ENCODE measurements at places on chromosomes 16 and 17. TPM values are rescaled to one million over a fixed set of nuclear protein-coding genes. Genes with fewer than 3 reads are reported as not detected.
A peak's percentile ranks its signal among the peaks of the same experiment; 100 is the strongest.

The MYLK3 gene
- under 0.01 TPM for total RNA-seq

GRCh38 chr17:62970610-62971009 lies 4.6 kb downstream of the TANC2 start:
- H3K36me3 ChIP-seq: 0 out of 2 replicates have a peak, but pooled peaks cover 1% of the 10 kb centered on the region
- no peak overlapping the region for H3K27ac ChIP-seq
- no peak overlapping the region for H3K4me3 ChIP-seq
- no peak for DNase-seq
- H3K27me3 ChIP-seq: no peaks in the 10 kb centered on the region
- peaks cover 11% of the 10 kb centered on the region for H3K4me1 ChIP-seq

DNA sequence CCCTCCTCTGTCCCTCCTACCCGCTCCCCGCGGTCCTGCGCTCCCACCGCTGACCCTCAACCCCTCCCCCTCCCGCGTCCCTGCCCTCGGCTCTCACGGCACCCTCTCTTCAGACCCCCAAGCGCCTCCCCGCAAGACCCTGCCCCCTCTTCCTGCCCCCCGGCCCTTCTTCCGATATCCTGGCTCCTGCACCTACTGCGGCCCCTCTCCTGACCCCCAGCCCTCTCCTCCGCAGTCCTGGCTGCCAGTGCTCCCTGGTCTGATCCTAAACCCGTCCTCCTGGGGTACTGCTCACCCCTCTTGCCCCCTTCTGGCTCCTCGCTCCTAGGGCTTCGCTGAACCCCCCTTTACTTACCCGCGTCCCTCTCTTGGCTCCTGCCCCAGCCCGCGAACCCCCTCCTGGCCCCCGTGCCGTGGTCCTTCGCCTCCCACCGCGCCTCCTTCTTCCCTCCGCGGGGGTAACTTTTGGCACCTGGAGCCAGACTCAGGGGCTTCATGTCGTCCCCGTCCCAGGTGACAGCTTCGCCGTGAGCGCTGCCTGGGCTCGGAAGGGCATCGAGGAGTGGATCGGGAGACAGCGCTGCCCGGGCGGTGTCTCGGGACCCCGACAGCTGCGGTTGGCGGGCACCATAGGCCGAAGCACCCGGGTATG lies 839 bp downstream of the NKD1 start:
- no peak for DNase-seq
- H3K36me3 ChIP-seq: no peaks in the 10 kb centered on the region
- no peak overlapping the region for H3K27ac ChIP-seq
- H3K4me3 ChIP-seq: no peak overlapping the region
- H3K27me3 ChIP-seq: peaks cover 63% of the 10 kb centered on the region
- peaks cover 2% of the 10 kb centered on the region for H3K4me1 ChIP-seq

The SP2 gene
- total RNA-seq: 0.72 TPM

DNA sequence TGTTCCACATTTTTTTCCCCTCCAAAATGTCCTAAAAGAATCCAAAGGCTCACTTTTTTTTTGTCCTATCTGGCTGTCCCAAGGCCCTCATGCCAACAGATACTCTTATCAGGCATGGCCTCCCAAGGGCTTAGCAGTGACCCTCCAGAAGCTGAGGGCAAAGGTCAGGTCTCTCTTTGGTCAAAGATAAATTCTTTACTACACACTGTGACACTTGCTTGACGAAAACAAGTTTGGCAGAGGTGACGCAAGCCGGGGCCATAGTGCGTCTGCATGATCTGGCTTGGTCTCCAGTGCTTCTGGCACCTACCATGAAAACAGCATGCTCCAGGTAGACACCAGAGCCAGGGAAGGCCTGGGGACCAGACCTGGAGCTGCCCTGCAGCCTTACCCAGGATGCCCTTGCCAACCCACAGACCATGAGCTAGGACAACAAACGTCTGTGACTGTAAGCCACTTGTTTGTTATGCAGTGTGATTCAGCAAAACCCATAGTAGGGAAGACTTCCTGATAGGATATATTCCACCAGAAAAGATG lies 48.5 kb upstream of the IRF8 start:
- H3K27ac ChIP-seq: no peak overlapping the region
- H3K4me1 ChIP-seq: no peaks in the 10 kb centered on the region
- H3K36me3 ChIP-seq: no peaks in the 10 kb centered on the region
- H3K4me3 ChIP-seq: no peak overlapping the region
- DNase-seq: no peak

- no peaks in the 10 kb centered on the region for H3K27me3 ChIP-seq
- DNase-seq: no peak
- peaks cover 34% of the 10 kb centered on the region for H3K4me1 ChIP-seq
- H3K4me3 ChIP-seq: no peak overlapping the region
These were observed 14.5 kb downstream of the CYB561 start for GRCh38 chr17:63431618-63431938.

GRCh38 chr16:5615868-5616642 lies 518.5 kb upstream of the EEF2KMT start:
- no peaks in the 10 kb centered on the region for H3K4me1 ChIP-seq
- DNase-seq: no peak
- no peaks in the 10 kb centered on the region for H3K27me3 ChIP-seq
- no peak overlapping the region for H3K4me3 ChIP-seq
- H3K36me3 ChIP-seq: no peaks in the 10 kb centered on the region
- H3K27ac ChIP-seq: no peak overlapping the region

GRCh38 chr17:68771867-68772515 lies 170.8 kb upstream of the FAM20A start:
- no peak overlapping the region for H3K27ac ChIP-seq
- peaks cover 4% of the 10 kb centered on the region for H3K4me1 ChIP-seq

The KIFC3 gene
- 48.6 TPM for total RNA-seq

DNA sequence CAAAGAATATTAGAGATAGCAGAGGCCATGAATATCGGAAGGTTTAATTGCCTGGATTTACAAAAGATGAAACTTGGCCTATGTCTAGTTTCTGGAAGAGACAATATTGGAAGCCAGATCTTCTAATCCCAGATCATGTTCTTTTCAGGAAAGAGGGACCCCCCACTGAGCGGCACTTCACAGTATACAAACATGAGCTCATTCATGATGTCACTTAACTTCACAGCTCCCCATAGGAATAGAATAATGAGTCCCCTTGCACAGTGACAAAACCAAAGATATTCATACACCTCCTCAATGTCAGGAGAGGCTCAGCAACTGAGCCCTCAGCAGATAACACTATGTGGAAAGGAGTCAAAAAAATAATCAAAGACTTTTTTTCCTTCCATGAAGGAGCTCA lies 147.5 kb downstream of the CDH11 start:
- no peak overlapping the region for H3K4me3 ChIP-seq
- DNase-seq: no peak
- peaks cover 1% of the 10 kb centered on the region for H3K4me1 ChIP-seq
- no peaks in the 10 kb centered on the region for H3K27me3 ChIP-seq
- no peak overlapping the region for H3K27ac ChIP-seq

DNA sequence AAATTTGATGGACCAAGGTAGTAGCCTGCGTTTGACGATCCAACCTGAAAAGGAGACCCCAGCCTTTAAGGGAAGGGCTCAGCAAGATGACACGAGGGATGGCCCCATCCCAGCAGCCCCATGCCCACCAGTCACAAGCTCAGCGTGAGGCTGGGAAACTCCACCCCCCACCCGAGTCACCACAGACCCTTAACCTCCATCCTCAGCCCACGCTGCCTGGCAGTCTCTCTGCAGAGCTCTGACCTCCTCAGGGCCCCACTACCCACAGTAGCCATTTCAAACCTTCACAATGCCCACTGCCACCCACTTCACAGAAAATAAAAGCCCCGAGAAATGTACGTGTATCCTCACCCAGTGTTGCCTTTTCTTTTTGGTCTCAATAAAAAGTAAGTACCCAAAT lies 18.7 kb downstream of the USP36 start:
- H3K4me3 ChIP-seq: no peak overlapping the region
- H3K27me3 ChIP-seq: no peaks in the 10 kb centered on the region
- H3K27ac ChIP-seq: peak overlapping the region; percentile 86

The USP43 gene
- not detected for total RNA-seq

GRCh38 chr17:79080349-79080748 lies 5.7 kb downstream of the ENGASE start:
- H3K27me3 ChIP-seq: no peaks in the 10 kb centered on the region
- DNase-seq: no peak
- H3K4me1 ChIP-seq: no peaks in the 10 kb centered on the region
- peaks cover 37% of the 10 kb centered on the region for H3K36me3 ChIP-seq

The BRCA1 gene
- 17.7 TPM for total RNA-seq

The ZNF200 gene
- total RNA-seq: 7.5 TPM

DNA sequence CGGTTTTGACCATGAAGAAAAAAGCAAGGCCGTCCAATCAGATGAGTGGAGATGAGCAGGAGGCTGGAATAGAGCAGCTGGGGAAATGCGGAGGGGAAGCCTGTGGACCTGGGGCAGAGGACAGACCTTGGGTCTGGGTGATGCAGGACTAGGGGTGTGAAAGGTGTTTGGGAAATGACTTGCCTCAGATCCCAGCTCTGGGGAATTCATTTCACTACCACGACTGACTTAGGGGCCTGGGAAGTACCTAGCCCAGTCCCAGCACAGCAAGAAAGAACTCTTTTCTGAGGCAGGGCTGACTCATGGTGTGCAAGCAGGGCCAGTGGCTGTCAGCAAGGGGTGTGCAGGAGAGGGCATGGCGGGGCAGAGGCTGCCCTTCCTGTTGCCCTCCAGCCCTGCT lies 14.8 kb downstream of the DNAI2 start:
- H3K36me3 ChIP-seq: no peaks in the 10 kb centered on the region
- no peak for DNase-seq
- H3K27me3 ChIP-seq: no peaks in the 10 kb centered on the region

DNA sequence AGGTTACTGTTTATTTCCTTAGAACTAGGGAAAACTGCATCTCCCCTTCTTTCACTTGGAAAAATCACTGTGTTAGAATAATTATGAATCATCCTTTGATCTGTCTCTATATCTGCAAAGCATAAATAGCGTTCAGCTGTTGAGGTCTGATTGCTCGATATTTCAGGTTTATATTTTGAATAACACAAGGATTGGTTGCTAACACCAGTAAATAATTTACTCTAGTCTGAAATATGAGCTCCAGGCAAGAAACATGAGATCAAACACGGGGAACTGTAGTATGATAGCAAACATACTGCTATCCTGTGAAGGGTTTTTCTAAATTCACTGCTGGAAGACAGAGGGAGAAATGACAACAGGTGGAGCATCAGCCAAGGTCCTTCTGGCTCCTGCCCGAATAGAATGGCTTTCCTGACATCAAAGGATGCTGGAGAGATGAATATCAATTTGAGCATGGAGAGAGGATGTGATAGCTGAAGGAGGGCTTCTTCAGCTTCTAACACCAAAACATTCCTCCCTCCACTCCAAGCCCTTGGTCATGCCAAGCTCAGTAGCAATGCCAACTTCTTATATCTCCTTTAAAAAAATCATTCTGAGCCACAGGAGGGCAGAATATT lies 450.3 kb downstream of the SHISA9 start:
- H3K4me1 ChIP-seq: no peaks in the 10 kb centered on the region
- no peak overlapping the region for H3K27ac ChIP-seq
- H3K36me3 ChIP-seq: no peaks in the 10 kb centered on the region

- no peak overlapping the region for H3K27ac ChIP-seq
- no peak for DNase-seq
- H3K27me3 ChIP-seq: peaks cover 2% of the 10 kb centered on the region
- no peaks in the 10 kb centered on the region for H3K36me3 ChIP-seq
- H3K4me1 ChIP-seq: peaks cover 2% of the 10 kb centered on the region
These were observed 112.5 kb downstream of the WWOX start for GRCh38 chr16:78211946-78212345.

The FBRS gene
- 2.0 TPM for total RNA-seq

GRCh38 chr16:85046472-85046916 lies 18.9 kb downstream of the KIAA0513 start:
- peaks cover 1% of the 10 kb centered on the region for H3K27me3 ChIP-seq
- H3K4me3 ChIP-seq: no peak overlapping the region
- no peak for DNase-seq
- H3K27ac ChIP-seq: no peak overlapping the region

- H3K4me1 ChIP-seq: peaks cover 22% of the 10 kb centered on the region
- H3K36me3 ChIP-seq: no peaks in the 10 kb centered on the region
- peak overlapping the region; percentile 62 for H3K27ac ChIP-seq
- H3K4me3 ChIP-seq: no peak overlapping the region
- peak; percentile 90 for DNase-seq
- H3K27me3 ChIP-seq: no peaks in the 10 kb centered on the region
These were observed 80.0 kb upstream of the HNF1B start for GRCh38 chr17:37824534-37825485.

DNA sequence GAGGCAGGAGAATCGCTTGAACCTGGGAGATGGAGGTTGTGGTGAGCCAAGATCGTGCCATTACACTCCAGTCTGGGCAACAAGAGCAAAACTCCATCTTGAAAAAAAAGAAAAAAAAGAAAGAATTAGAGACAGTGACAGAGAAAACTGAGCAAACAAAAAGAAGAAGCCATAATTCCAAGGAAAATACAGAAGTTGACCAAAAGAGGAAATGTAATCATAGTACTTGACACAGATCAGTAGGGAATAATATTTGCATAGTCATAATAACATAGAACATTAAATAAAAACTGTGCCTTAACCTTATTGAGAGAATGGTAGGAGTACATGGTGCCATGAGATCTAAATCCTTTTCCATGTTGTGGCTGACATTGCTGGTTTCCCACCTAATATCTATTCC lies 14.7 kb upstream of the USP31 start:
- no peaks in the 10 kb centered on the region for H3K36me3 ChIP-seq
- DNase-seq: no peak
- no peak overlapping the region for H3K27ac ChIP-seq
- H3K4me1 ChIP-seq: no peaks in the 10 kb centered on the region
- H3K4me3 ChIP-seq: no peak overlapping the region
- no peaks in the 10 kb centered on the region for H3K27me3 ChIP-seq

GRCh38 chr17:39972271-39972670 lies 8.3 kb upstream of the PSMD3 start:
- H3K27ac ChIP-seq: no peak overlapping the region
- no peaks in the 10 kb centered on the region for H3K36me3 ChIP-seq
- no peaks in the 10 kb centered on the region for H3K4me1 ChIP-seq
- H3K4me3 ChIP-seq: no peak overlapping the region

GRCh38 chr16:78091419-78091818 lies 8.0 kb upstream of the WWOX start:
- H3K4me3 ChIP-seq: no peak overlapping the region
- DNase-seq: no peak
- no peak overlapping the region for H3K27ac ChIP-seq
- H3K4me1 ChIP-seq: no peaks in the 10 kb centered on the region
- peaks cover 3% of the 10 kb centered on the region for H3K27me3 ChIP-seq
- no peaks in the 10 kb centered on the region for H3K36me3 ChIP-seq

GRCh38 chr16:85948616-85949265 lies 49.8 kb downstream of the IRF8 start:
- no peaks in the 10 kb centered on the region for H3K4me1 ChIP-seq
- no peak overlapping the region for H3K27ac ChIP-seq
- H3K27me3 ChIP-seq: peaks cover 87% of the 10 kb centered on the region
- no peak overlapping the region for H3K4me3 ChIP-seq

GRCh38 chr17:39612291-39612894 lies 4.7 kb upstream of the NEUROD2 start:
- H3K27ac ChIP-seq: no peak overlapping the region
- H3K36me3 ChIP-seq: no peaks in the 10 kb centered on the region
- no peak overlapping the region for H3K4me3 ChIP-seq
- no peak for DNase-seq

DNA sequence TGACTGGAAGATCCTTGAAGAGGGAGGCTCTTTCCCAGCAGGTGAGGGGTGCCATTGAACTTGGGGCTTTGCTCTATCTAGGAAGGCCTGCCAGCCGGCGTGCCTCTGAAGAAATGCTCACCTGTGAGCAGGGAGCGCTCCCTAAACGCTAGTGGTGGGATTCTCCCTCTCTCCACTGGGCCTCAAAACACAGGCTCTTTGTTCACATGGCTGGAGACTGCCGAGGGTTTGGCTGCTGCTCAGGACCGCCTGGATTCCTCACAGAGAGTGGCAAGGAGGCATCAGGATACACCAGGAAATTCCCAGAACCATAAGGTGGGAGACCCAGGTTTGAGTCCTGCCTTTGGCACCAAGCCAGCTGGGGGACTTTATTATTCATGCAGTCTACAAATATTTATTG lies 17.6 kb upstream of the TMEM11 start:
- no peak overlapping the region for H3K27ac ChIP-seq
- no peaks in the 10 kb centered on the region for H3K36me3 ChIP-seq
- no peaks in the 10 kb centered on the region for H3K27me3 ChIP-seq
- no peaks in the 10 kb centered on the region for H3K4me1 ChIP-seq
- DNase-seq: no peak
